ENCODE measurements at places on chromosomes 2 and 18.

DNA sequence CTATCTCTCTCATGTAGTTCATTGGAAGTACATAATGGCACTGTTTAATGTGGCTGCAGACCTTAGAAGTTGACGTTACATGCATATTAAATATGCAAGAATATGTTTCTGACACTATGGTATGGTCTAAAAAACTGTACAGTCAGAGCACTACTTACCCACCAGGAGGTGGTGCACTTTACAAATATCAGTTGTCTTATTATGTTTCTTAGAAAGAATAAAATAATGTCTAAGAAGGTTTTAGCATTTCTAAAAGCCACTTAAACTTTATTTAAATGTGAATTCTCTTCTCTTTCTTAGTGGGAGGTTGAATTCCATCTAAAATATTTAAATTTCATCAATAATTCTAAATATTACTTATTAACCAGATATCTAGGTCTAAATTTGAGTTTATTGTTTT, 4.3 kb downstream of the TMEFF2 start:
- DNase-seq, result no peak

- DNase-seq, result no peak
These were observed 4.7 kb upstream of the ADNP2 start for GRCh38 chr18:80104364-80104779.

DNA sequence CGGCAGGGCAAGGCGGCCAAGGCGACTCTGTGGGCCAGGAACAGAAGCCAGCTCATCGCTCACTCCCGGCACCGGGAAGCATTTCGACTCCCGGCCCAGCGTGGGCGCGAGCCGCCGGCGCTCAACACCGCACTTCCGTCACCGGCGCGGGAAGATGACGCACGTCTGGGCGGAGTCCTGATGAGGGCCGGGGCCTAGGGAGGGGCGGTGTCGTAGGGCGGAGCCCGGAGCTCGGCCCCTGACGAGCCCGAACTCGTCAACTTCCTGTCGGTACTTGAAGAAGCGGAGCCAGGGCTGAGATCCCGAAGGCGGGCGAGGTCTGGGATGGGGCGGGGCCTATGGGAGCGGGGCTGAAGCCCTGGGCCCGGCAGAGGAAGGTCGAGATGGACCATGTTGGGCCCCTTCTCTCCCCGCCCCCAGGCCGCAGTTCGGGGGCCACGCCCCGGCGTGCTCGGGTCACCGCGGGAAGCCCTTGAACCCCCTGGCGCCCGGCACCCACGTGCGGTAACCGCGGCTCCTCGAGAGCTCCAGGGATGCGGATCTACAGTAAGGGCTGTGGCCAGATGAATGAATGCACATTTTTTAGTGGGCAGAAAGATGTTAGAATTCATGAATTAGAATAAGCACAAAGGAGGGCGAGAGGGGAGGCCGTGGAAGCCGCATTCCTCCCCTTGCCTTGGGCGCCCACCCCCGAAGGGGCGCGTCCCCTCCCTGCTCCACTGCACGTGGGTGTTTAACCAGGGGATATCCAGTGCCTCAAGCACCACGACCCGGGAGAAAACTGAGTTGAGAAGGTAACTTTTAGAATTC, at the start of gene RNASEH1:
Gene RNASEH1, minus strand, starts transcription at position 129 of the 810 bp plus-strand sequence. Its CDS starts 73 bp downstream, at position 56.
- peak; percentile 99 for DNase-seq

DNA sequence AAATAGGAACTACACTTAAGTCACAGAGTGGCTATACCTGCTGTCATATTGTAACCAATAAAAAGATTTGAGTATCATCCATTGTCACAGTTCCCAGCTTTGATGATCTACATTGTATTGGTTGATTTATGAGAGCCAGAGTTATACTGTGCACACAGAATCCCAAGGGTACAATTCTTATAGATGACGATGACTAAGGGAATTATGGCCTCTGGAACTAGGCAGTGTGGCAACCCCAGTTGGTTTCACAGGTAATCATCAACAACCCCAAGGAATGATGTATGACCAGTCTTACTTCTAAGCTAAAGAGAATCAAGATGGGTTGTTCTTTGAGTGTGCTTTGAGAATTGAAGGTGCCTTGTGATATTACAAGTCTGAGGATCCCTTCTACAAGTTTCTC, 217.3 kb downstream of the ETAA1 start:
- DNase-seq, result no peak

GRCh38 chr2:37635504-37636380, 35.7 kb downstream of the CDC42EP3 start:
- peak; percentile 31 for DNase-seq

GRCh38 chr2:68832233-68832869, 38.8 kb downstream of the BMP10 start:
- DNase-seq, result no peak

- DNase-seq, result no peak
These were observed 106.3 kb downstream of the ABCA12 start for GRCh38 chr2:215032153-215032552.

GRCh38 chr2:190695739-190696138, 46.9 kb downstream of the NAB1 start:
- no peak for DNase-seq

DNA sequence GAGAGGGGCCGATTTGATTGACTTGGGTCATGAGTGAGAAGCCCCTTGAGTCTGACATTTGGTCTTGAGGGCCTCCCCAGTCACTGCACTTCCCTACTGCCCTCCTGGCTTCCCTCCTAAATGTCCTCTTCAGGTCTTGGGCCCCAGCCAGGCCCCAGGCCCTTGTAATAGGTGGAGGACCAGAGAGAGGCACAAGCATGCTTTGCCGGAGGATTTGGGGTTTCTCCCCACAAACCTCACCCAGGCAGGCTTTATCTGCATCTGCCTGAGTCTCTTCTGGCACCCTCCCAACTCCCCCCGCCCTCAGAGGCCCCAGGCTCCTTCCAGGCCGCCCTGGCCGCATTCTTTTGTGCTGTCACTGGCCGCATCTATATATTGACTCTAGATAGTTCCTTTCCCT, 270.7 kb downstream of the HAUS1 start:
- DNase-seq, result no peak
